ENCODE measurements at places on chromosomes 3 and 15.
A peak's percentile ranks its signal among the peaks of the same experiment; 100 is the strongest.

GRCh38 chr15:34280193-34280592 is 55.4 kb downstream of the EMC4 start:
- DNase-seq, result no peak

GRCh38 chr15:51771773-51772172 is 20.4 kb downstream of the TMOD2 start:
- no peak for DNase-seq

DNA sequence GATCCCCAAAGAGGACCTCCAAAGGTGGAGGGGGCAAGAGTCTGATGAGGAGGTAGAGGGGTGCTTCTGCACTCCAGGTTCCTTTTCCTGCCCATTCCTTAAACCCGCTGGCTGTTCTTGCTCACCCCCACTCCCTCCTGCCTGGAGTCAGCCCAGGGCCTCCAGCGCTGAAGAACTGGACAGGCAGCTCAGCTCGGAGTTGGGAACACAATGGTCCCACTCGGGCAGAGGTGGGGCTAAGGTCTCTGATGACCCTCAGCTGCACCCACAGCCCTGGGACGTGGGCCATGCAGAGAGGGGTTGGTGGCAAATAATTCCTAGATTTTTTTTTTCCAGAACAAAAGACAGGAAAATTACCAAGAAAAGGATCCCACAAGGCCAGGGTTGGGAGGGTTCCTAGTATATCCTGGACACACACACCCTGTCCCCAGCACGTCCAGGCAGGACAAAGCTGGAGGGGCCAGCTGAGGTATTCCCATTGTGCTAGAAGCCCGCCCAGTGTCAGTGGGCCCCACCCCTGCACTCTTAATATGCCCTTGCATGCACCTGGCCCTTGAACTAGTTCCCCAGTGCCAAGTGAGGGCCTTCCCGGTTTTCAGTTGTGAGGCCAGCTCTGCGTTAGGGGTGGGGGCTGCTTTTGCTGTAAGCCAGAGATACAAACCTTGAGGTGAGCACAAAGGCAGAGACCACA is 22.1 kb upstream of the IP6K2 start:
- DNase-seq, result no peak

- DNase-seq, result no peak
Observed at GRCh38 chr15:89358435-89358754, 23.8 kb upstream of the POLG start.

GRCh38 chr3:164748626-164749025 is 329.7 kb downstream of the SI start:
- no peak for DNase-seq

GRCh38 chr15:63553388-63553791 is 43.8 kb upstream of the FBXL22 start:
- peak; percentile 10 for DNase-seq

GRCh38 chr15:101018016-101018415 is 98.9 kb downstream of the LRRK1 start:
- DNase-seq, result peak; percentile 13

- no peak for DNase-seq
Observed at GRCh38 chr3:150407808-150408220, 284 bp upstream of the TSC22D2 start.

DNA sequence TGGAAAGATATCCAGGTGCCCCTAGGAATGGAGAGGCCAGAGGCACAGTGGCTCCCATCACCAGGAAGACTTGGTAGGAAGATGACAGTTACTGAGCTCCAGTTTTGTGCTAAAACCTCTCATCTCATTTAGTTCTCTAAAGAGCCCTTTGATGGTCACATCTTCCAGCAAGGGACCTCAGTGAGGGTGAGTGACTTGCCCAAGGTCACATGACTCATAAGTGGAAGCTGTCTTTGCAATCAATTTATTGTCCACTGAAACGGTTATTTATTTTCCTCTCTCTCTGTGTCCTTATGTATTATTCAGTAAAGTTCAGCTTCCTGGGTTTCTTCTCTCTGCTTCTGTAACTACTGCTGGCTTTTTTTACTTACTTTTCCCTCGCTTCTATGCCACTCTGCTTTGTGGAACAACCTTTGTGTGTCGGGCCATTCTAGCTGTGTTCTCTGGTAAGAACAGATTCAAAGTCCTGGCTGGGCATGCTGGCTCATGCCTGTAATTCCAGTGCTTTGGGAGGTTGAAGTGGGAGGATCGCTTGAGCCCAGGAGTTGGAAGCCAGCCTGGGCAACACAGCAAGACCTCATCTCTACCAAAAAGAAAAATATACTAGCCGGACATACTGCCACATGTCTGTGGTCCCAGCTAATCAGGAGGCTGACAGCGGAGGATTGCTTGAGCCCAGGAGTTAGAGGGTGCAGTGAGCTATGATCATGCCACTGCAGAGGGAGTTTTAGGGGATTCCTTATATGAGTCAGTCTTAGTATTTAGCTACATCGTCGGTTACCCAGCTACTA is 55.9 kb downstream of the PDIA5 start:
- no peak for DNase-seq

DNA sequence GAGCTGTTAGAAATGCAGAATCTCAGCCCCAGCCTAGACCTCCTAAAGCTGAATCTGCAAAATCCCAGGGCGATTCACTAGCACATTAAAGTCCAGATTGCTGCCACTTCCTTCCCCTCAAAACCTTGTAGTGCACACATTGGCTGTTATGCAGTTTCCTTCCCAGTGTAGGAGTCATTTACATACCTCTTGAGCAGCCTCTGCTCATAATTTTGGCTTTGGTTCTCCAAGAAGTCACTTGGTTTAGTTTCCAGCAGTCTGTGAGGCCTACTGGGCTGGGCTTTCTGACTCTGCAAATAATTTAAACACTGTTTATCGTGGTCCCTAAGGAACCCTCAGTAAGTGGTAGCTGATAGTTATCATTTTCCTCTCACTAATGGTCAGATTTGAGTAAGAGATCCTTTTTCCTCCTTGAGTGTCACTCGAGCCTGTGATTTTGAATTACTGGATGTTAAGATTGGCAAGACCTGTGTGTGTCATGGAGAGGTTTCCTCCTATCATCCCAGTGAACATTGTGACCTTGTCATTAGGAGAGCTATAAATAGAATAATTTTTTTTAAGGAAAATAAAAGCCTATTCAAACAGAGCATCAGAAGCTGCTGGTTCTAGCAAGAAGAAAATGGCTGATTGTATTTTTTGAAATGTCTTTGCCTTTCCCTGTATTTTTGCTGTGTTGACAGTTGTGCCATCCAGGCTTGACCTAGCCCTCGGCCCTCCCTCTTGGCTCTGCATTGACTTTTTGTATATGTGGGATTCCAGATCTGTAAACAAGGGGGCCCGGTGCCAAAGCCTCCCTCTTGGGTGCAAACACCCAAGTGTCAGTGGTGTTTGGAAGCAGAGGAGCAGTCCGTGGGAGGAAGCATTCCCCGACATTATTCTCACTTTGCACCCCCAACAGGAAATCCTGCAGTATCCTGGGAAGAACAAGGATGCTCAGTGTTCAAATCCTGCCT is 134.8 kb upstream of the ANKRD28 start:
- peak; percentile 26 for DNase-seq

- DNase-seq, result no peak
Observed at GRCh38 chr3:182414586-182414985, 378.7 kb upstream of the ATP11B start.

Measured in common myeloid progenitor, CD34-positive (primary cell).